ENCODE measurements at places on chromosomes 12 and 14.

DNA sequence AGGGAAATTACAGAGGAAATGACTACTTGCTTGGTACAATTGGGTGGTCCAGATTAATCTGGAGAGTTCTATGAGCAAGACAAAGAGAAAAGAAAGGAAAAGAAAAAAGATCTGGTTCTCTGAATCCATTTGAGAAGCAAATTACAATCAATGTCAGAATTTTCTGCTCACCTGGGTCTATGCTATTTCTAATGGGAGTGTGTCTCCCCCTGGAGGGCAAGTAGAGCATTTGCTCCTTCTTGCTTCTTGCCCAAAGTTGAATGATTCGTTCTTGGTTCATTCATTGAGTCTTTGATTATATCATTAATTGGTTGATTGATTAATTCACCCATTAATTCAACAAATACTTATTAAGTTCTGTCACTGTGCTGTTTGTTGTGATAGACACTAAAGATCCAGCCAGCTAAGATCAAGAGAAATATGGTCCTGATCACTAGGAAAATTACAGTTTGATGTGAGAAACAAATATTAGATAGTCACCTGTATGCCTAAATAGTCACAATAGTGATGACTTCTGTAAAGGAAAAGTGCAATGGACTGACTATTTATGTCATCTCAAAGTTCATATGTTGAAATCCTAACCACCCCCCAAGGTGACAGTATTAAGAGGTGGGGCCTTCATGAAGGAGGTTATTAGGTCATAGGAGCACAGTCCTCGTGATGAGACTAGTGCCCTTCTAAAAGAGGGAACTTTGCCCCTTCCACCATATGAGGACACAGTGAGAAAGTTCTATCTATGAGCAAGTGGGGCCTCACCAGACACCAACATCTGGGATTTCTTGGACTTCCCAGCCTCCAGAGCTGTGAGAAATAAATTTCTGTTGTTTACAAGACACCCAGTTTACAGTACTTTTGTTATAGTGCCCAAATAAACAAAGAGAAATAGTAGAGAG lies 8.0 kb upstream of the ASB8 start:
- no peak for DNase-seq

DNA sequence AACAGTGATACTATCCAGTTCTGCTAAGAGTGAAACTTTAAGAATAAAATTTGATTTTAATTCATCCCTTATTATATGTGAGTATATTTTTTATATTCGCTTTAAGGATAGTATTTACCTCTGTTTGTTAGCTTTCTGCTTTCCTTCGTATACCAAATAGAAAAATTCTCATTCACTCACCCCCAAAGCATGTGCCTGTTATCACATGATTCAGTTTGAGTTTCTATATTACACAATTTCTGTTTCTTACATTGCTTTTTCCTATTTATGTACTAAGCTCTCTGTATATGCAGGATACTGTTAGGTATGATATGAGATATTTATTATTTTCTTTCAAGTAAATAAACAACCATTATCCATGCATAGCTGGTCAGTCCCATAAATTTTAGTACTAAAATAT lies 275.2 kb downstream of the FBXL14 start:
- no peak for DNase-seq

DNA sequence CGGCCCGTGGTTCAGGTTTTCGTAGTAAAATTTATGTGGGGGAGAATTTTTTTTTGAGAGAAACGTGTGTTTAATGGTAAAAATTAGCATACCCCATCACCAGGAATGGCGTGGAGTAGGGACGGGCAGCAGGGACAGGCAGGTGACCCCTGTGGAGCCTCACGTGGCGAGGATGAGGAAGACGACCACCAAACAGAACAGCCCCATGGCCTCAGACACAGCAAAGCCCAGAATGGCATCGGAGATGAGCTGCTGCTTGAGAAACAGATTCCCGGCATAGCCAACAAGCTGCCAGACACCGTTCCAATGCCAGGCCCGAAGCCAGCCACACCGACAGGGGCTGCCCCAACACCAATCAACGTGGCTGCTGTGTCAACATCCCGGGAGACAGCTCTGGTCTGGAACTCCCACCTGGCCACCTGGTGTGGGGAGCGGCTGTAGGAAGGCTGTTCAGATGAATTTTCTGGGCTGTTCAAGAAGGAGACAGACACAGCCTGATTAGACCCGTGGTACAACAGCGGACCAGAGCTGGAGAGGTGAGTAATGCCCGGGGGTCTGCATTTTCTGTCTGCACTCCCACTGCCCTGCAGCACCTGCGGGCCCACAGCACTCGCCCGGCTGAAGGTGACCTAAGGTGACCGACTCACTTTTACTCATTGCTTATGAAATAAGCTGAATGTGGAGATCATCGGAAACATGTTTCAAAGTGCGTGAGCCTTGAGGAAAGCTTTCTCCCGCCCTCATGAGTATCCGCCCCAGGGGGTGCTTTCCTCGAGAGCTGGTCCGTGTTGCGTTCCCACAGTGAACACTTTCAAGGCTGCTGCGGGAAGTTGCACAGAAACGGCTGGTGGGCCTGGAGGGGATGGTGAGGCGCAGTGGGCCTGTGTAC lies 10.6 kb downstream of the TMEM121 start:
- DNase-seq, result no peak

GRCh38 chr12:47286676-47287075 lies 206.9 kb upstream of the AMIGO2 start:
- DNase-seq, result no peak

DNA sequence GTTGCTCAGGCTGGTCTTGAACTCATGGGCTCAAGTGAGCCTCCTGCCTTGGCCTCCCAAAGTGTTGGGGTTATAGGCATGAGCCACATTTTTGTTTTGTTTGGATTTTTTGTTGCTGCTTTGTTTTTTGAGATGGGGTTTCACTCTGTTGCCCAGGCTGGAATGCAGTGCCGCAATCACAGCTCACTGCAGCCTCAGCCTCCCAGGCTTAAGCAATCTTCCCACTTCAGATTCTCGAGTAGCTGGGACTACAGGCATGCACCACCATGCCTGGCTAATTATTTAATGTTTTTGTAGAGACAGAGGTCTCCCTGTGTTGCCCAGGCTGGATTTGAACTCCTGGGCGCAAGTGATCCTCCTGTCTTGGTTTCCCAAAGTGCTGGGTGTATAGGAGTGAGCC lies 5.7 kb upstream of the PLEK2 start:
- DNase-seq, result no peak

DNA sequence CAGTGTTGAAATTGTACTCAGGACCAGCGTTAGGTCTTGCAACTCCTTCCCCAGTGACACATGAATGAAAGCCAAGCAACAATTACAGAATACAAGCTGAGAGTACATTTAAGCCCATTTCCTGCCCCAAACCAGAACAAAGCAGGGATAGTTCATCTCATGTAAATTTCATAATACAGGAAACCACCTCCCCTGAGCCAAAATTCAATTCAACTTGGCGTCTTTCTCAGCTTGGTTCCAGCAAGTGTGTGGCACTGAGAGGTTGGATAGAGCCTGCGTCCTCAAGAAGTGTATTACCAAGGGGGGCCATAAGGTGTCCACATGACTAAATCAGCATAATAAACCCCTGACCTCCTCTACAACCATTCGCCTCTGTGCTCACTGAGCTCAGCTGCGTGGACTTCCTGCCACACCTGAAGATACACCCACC lies 278.9 kb upstream of the CRY1 start:
- no peak for DNase-seq

DNA sequence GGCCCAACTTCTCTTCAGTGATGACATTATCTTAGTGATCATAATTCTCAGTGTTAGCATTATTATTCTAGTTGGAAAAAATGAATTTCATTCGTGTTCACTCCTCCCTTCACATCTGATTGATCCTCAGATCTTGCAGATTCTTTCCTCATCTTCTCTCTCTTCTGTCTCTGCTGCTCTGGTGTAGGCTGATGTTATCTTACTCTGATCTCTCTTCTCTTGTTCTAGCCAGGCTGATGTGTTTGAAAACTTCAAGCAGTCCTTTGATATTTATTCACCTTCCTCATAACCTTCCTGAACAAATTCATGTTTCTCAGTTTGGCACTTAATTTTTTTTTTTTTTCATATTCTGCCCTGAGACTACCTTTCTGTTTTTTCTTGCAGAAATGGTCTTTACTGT lies 5.6 kb upstream of the TBK1 start:
- DNase-seq, result no peak

DNA sequence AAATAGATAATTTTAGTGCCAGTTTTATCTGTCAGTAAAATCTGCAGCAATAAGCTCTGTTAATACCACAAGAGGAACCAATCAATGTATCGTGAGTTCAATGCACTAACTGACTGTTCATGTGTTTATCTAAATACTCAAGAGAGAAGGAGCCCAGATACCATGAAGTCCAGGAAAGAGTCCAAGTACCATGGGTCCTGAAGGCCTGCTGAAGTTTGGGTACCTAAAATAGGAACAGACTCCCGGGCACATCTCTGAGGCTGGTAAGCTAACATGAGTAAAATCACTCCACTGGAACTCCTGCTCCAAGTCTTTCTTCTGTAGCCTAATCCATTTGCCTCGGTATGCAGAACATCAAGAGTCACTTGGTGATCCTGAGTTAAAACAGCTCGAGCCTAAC lies 71.1 kb downstream of the PRKD1 start:
- no peak for DNase-seq

DNA sequence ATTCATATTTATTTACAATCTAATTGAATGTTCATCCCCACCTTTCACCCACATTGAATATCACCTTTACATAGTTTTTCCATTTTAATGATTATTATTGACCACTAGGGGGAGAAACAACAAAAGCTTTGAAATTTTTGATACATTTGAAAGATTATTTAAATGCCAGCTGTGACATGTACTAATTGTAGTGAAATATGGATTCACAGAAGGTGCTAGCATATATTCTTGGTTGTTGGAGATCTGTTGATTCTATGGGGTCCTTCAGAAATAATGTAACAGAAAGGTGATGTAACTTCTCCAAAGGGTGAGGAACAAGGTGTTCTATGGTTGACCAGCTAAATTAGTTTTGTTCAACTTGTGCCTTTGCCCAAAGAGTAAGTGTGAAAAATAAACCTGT lies 22.4 kb upstream of the GPR33 start:
- no peak for DNase-seq

GRCh38 chr12:76026643-76027063 lies 4.9 kb downstream of the PHLDA1 start:
- DNase-seq, result no peak

GRCh38 chr14:72766296-72766695 lies 127.6 kb downstream of the DPF3 start:
- DNase-seq, result no peak

DNA sequence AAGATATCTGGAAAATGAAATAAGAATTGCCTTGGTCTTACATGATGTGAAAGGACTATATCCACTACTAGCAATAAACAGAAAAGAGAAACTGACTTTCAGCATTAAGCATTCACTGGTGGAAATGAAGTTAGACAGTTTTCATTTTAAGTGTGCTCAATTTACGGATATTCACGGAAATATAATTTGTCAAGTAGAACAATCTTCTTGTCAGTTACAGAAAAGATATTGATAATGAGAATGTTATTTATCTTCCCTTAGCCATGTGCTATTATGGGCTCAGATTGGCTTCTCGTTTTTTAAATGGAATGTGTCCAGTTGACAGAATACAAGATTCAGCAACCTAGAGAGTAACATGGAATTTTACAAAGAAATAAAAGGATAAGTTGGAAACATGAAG lies 118.6 kb upstream of the SLCO1C1 start:
- no peak for DNase-seq

GRCh38 chr12:50785406-50786001 lies 21.6 kb downstream of the ATF1 start:
- no peak for DNase-seq

DNA sequence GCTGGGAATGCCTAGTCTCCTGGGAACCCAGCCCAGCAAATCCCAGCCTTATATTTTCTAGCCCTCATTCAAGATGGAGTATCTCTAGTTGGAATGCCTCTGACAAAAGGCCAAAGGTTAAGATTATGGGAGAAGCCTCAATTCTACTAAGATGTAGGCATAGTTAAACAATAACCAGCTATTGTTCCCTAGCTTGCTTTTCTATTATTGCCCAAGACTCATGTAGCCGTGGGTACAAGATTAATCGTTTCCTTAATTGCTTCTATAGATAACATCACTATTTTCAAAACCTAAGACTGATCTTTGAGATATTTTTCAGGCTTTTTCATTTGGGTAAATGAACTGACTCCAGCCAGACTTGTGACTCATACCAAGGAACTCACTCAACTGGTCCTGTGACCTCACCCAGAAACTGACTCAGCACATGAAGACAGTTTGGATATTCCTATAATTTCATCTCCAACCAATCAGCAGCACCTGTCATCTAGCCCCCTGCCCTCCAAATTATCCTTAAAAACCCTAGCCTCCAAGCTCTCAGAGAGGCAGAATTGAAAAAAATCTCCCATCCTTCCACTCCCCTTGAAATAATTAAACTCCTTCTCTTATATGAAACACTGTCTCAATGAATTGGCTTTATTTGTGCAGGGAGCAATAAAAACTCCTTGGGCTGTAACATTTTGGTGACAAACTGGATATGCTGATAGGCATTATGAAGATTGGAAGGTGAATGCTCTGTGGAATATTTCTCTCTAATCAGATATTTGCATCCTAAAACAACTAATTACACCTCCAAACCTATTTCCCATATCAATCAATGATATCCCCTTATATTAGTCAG lies 589.0 kb downstream of the C12orf50 start:
- DNase-seq, result no peak

DNA sequence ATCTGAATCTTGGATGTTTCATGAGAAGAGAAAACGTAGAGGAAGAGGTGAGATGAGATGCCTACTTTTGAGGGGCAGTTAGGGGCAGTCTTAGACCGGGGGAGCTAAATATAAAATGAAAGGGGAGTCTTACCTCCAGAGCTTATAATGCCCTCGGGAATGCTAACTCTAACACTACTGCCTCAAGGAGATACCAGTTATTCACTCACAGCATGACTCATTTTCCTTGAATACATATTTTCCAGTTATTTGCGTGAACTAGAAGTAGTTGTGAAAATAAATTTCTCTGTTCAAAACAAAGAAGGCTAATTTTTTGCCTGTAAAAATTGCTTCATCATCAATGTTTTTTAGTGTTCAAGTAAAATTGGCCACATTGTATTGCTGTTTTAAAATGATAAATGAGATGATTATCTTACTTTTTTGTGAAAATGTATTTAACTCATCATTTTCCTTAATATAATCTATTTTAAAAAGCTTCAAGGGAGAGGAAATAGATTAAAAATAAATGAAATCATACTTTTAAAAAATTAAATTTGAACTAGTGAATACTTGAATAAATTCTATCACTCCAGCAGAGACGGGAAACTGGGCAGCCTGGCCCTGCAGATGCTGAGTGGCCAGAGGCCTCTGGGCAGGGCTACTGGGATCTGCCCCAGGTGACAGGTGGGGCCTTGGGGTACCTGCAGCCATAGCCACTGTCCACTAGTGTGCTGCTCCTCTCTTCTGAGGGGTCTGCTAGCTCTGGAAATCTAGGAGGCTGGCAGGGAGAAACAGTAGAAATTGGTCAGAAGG lies 339.3 kb downstream of the EGLN3 start:
- no peak for DNase-seq

GRCh38 chr14:64703395-64704142 lies 655 bp upstream of the PLEKHG3 start:
- DNase-seq, result no peak

- DNase-seq, result no peak
These were observed 118.3 kb downstream of the CCER1 start for GRCh38 chr12:90836689-90837088.

Data from stimulated activated CD8-positive, alpha-beta memory T cell treated with anti-CD3 and anti-CD28 coated beads, Interleukin-4, amount 100 ng/mL, for 1 hour (primary cell).